ENCODE measurements at places on chromosomes 1 and 21. TPM values are rescaled to one million over a fixed set of nuclear protein-coding genes. Genes with fewer than 3 reads are reported as not detected.

FAAH gene
- polyA plus RNA-seq = not detected

KCNK1 gene
- not detected for polyA plus RNA-seq

IL20 gene
- polyA plus RNA-seq = not detected

CORT gene
- polyA plus RNA-seq = not detected

C21orf58 gene
- 0.64 TPM for polyA plus RNA-seq

RPE65 gene
- polyA plus RNA-seq = not detected

C4BPB gene
- not detected for polyA plus RNA-seq

KRTAP19-4 gene
- not detected for polyA plus RNA-seq

ACTA1 gene
- not detected for polyA plus RNA-seq

APCS gene
- not detected for polyA plus RNA-seq

CFHR3 gene
- polyA plus RNA-seq = not detected

IGSF21 gene
- polyA plus RNA-seq = not detected
